ENCODE measurements at places on chromosomes 4 and X. TPM values are rescaled to one million over a fixed set of nuclear protein-coding genes. Genes with fewer than 3 reads are reported as not detected.
A peak's percentile ranks its signal among the peaks of the same experiment; 100 is the strongest.

DNA sequence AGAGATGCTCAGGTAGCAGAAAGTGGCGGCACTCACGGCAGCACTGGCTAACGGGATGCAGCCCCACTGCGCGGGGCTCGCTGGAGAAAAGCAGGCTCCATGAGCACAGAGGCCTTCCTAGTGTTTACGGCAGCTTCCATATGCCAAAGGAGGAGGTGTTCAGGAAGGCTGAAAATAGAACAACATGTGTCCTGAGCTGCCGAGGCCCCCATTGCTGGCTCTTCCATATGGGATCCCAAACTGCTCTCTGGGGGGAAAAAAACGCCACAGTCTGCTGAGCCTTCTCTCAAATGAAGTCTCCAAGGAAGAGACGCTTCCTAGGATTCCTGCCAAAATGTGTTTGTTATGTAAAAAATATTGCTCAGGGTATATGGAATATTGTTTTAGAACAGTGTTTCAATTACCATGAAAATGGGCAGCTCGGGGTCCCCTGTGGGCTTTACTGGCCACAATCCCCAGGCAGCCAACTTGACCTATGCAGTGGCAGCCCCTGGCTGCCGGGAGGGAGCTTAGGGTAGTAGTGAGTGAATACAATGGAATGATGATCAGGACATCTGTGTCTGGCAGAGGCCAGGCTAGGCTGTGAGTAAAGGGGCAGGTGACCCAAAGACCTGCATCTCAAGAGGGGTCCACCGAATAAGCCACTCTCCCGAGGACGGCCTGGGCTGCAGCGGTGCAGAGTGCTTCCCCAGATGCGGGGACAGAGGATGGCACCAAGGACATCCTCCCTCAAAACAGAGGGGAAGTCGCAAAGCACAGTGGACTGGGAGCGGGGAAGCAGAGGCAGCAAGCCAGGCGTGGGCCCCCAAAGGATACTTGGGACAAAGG is 170.1 kb downstream of the AFAP1 start:
- H3K4me1 ChIP-seq: no peaks in the 10 kb centered on the region
- H3K4me3 ChIP-seq: no peak overlapping the region
- no peak overlapping the region for H3K27ac ChIP-seq
- no peak for DNase-seq
- no peaks in the 10 kb centered on the region for H3K27me3 ChIP-seq
- H3K36me3 ChIP-seq: peaks cover 10% of the 10 kb centered on the region

- H3K27ac ChIP-seq: no peak overlapping the region
- H3K36me3 ChIP-seq: no peaks in the 10 kb centered on the region
- H3K27me3 ChIP-seq: no peaks in the 10 kb centered on the region
- H3K4me1 ChIP-seq: no peaks in the 10 kb centered on the region
- DNase-seq: no peak
- H3K4me3 ChIP-seq: no peak overlapping the region
Observed at GRCh38 chrX:110532581-110532931, 173.9 kb downstream of the RTL9 start.

DNA sequence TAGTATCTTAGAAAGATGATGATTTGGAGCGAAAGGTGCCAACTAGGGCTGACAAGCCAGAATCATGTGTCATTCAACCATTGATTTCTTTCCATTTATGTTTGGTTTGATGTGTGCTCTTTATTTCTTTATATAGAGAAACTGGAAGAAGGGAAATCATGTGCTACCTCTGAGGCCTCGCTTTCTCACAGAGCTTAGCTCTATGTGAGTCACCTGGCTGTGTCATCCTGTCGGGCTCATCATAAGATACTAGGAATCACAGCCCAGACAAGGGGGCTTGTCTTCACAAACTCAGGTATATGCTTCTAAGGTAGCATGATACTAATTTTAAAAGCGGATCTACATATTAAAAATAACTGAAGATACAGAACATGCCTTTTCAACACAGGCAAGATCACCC is 81.7 kb upstream of the GPM6B start:
- H3K27ac ChIP-seq: no peak overlapping the region
- no peaks in the 10 kb centered on the region for H3K27me3 ChIP-seq
- no peak overlapping the region for H3K4me3 ChIP-seq
- DNase-seq: no peak
- no peaks in the 10 kb centered on the region for H3K4me1 ChIP-seq

DNA sequence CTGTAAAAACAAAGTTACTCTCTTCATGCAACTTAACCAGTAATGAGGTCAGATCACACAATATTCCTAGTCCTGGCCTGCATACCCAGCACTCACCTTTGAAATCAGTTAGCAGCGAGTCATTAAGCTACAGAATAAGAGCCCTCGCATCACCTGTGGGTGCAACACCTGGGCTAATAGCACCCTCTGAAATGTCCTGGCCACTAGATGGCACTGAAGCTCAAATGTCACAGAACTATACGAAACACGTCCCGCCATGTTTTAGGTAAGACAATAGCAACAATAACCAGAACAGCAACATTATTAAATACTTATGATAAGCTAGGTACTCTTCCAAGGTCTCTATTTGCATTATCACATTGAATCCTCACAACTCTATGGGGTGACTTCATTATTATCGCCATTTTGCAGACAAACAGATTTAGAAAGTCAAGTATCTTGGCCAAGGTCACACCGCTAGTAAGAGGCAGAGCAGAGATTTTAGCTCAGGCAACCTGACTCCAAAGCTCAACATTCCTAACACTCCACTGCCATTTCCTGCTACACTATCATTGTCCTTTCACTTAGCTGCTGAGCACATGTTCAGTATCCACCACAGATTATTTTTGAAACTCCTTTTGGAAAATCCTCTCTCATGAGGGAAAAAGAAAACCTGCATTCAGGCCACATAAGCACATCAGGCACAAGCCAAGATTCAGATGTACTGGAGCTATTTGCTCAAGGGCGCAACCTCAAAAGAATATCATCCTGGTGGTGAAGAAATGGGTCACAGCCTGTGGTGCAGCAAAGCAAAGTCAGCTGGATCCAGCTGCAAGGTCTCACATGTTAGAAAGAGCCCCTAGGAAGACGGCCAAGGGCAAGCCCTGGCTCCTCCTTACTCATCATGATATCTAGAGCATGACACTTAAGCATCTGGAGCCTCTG is 59.5 kb upstream of the KDR start:
- H3K27me3 ChIP-seq: no peaks in the 10 kb centered on the region
- H3K36me3 ChIP-seq: no peaks in the 10 kb centered on the region
- no peak overlapping the region for H3K27ac ChIP-seq
- H3K4me1 ChIP-seq: peaks cover 12% of the 10 kb centered on the region
- H3K4me3 ChIP-seq: no peak overlapping the region

DNA sequence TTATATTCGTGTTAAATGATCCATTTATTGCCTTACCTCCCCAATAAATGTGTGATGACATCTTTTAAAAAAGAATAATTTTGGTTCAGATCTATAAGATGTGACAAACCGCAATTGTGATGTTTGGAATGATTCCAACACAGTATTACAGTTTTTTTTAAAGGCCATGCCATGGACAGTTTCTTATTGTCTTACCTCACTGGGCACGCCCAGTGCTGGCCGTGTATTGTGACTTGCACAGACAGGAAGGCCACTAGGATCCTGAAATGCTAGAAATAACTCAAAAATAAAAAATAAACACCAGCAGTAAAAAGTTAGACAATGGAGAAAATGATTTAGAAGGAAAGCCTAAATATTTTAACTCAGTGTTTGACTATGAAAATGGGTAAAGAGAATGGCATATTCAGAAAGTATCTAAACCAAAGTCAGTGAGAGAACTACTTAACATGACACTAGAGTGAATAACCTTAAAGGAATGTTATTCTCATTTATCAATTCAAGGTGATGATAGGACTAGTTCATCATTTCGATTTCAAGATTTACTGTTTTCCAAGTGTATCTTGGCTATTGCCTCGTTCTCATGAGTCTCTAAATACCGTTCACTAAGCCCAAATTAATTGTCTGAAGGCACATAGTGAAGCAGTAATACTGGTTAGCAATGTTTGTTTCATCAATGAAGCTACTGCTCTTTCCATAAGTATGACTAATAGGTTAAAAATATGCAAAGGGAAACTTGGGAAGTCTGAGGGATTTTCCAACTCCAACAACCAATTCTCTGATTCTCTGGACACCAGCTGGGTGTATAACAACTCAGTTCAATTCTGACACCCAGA is 46.1 kb upstream of the VEGFC start:
- H3K4me3 ChIP-seq: no peak overlapping the region
- DNase-seq: no peak
- no peaks in the 10 kb centered on the region for H3K27me3 ChIP-seq
- no peaks in the 10 kb centered on the region for H3K4me1 ChIP-seq
- H3K27ac ChIP-seq: no peak overlapping the region

GRCh38 chr4:144711700-144712456 is 65.9 kb downstream of the HHIP start:
- no peaks in the 10 kb centered on the region for H3K36me3 ChIP-seq
- H3K4me3 ChIP-seq: no peak overlapping the region
- no peaks in the 10 kb centered on the region for H3K27me3 ChIP-seq
- H3K27ac ChIP-seq: no peak overlapping the region
- no peak for DNase-seq

GRCh38 chrX:72130762-72131250 is 909 bp downstream of the RTL5 start:
- H3K27me3 ChIP-seq: peaks cover 45% of the 10 kb centered on the region
- no peak for DNase-seq
- H3K27ac ChIP-seq: no peak overlapping the region
- H3K36me3 ChIP-seq: no peaks in the 10 kb centered on the region

GRCh38 chr4:168713253-168713652 is 216.4 kb downstream of the PALLD start:
- peaks cover 10% of the 10 kb centered on the region for H3K27me3 ChIP-seq
- no peaks in the 10 kb centered on the region for H3K36me3 ChIP-seq
- no peak overlapping the region for H3K4me3 ChIP-seq
- no peak for DNase-seq

DNA sequence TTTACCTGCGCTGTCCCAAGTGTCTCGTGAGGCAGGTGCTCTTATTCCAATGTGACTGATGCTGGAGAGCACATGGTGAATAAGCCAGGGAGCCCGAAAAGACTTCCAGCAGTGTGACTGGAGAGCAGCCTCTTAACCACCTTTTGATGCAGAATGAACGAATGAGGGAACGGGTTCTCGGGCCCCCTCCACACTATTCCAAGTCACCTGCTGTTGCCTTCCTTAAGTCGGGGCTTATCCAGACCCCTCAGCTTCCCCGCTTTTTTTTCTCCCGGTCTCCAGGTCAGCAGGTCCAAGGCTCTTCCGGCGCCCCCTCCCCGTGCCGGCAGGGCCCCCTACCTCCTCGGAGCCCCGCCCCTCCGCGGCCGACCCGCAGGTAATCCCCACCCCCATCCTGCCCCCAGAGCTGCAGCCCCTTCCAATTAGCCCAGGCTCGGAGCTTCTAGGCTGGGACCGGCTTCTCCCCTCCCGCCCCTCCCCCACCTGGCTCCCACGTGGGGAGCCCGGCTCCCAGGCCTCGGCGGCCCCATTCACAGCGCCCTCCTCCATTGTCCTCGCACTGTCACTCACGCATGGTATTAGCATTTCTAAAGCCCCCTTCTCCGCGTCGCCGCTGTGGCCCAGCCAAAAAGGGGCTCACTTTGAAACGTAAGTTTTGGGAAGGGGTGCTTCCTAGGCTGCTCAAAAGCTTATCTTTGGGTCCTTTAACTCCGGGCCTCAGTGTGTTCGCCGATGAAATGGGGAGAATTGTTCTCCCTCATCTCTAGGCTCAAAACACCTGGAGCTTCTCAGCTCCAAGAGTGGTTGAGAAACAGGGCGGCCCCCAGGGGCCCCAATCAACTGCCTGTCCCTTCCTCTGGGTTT is 56.2 kb upstream of the PJA1 start:
- H3K4me1 ChIP-seq: no peaks in the 10 kb centered on the region
- H3K4me3 ChIP-seq: peak overlapping the region; percentile 7
- peaks cover 10% of the 10 kb centered on the region for H3K27me3 ChIP-seq

- peaks cover 9% of the 10 kb centered on the region for H3K4me1 ChIP-seq
- no peaks in the 10 kb centered on the region for H3K27me3 ChIP-seq
- no peak overlapping the region for H3K27ac ChIP-seq
- no peak for DNase-seq
- H3K36me3 ChIP-seq: no peaks in the 10 kb centered on the region
Observed at GRCh38 chrX:133444952-133445831, 29.9 kb upstream of the GPC4 start.

GRCh38 chr4:25792876-25793275 is 69.9 kb downstream of the SEL1L3 start:
- no peak overlapping the region for H3K4me3 ChIP-seq
- 0 out of 2 replicates have a peak, but pooled peaks cover 5% of the 10 kb centered on the region for H3K4me1 ChIP-seq
- no peaks in the 10 kb centered on the region for H3K27me3 ChIP-seq
- DNase-seq: no peak
- H3K27ac ChIP-seq: no peak overlapping the region
- no peaks in the 10 kb centered on the region for H3K36me3 ChIP-seq

- no peak overlapping the region for H3K27ac ChIP-seq
- DNase-seq: no peak
- H3K4me3 ChIP-seq: no peak overlapping the region
Observed at GRCh38 chrX:140756941-140757340, 47.4 kb downstream of the LINC00632 start.

DNA sequence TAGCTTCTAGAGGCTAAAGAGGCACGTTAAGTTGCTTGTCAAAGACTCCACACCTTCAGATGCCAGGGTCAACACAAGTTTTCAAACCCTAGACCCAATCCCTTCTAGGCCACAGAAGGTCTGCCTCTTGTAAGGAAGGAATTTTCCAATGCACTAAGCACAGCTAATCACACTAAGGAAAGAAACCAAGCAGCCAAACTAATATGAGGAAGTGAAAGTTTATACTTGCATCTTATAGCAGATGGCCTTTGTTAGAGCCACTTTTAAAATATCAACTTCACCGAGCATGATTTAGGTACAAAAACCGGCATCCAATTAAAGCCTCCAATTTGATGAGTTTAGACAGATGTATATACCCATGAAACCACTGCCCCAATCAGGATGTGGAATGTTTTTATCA is 9.9 kb downstream of the FHL1 start:
- H3K36me3 ChIP-seq: no peaks in the 10 kb centered on the region
- no peaks in the 10 kb centered on the region for H3K27me3 ChIP-seq
- no peak overlapping the region for H3K4me3 ChIP-seq
- no peak overlapping the region for H3K27ac ChIP-seq

DNA sequence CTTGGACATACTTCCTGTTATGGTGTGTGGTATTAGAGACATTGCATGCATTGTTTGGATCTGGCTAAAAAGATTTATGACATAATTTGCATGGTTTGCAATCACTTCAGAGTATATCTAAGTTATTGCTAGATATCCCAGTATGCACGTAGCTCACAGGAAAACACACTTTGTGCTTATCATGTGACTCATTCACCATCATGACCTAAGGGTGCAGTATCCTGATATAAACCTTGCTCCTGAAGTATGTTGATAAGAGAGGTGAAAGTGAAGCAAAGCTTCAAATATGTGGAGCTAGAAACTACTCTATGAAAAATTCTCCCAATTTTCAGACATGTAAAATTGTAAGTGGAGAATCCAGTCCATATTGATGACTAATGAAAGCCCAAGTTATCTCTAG is 46.9 kb upstream of the GRXCR1 start:
- no peaks in the 10 kb centered on the region for H3K36me3 ChIP-seq
- H3K4me3 ChIP-seq: no peak overlapping the region
- H3K4me1 ChIP-seq: no peaks in the 10 kb centered on the region
- no peaks in the 10 kb centered on the region for H3K27me3 ChIP-seq
- H3K27ac ChIP-seq: no peak overlapping the region

The METAP1 gene
- 85.2 TPM for total RNA-seq

The EREG gene
- not detected for total RNA-seq

The HTRA3 gene
- total RNA-seq: 2.9 TPM

The VEGFC gene
- 1.4 TPM for total RNA-seq

The TEX11 gene
- 0.61 TPM for total RNA-seq

The PLS3 gene
- 185 TPM for total RNA-seq

The EDA2R gene
- total RNA-seq: 5.0 TPM

The TLR8 gene
- total RNA-seq: not detected

The SPANXB1 gene
- not detected for total RNA-seq

The FGF13 gene
- total RNA-seq: 36.1 TPM
